ENCODE measurements at places on chromosomes 7 and 10.

DNA sequence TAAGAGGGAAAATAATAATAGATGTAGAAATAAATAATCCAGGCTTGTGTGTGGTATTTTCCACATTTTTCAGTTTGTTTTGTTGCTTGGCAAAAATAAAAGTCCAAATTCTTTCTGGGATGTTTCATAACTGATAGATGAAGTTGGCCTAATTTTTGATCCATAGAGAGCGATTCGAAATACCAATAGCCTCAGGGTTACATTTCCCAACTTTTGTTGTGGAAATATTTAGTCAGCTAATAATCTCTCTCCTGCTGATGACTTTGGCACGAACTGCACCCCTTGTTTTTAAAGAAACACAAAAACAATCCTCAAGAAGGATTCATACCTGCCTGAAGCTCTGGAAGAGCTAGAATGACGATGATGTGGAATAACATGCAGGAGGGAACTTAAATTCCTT lies 483.2 kb downstream of the ADRA2A start:
- DNase-seq, result no peak

GRCh38 chr10:79176052-79176501 lies 107.3 kb downstream of the ZMIZ1 start:
- no peak for DNase-seq

- DNase-seq, result peak; percentile 67
Measured at GRCh38 chr7:137873524-137873923, 26.8 kb upstream of the DGKI start.

- no peak for DNase-seq
Measured at GRCh38 chr10:43043342-43043772, 33.5 kb upstream of the RET start.

- DNase-seq, result no peak
Measured at GRCh38 chr7:29116361-29117200, 29.8 kb downstream of the CPVL start.

DNA sequence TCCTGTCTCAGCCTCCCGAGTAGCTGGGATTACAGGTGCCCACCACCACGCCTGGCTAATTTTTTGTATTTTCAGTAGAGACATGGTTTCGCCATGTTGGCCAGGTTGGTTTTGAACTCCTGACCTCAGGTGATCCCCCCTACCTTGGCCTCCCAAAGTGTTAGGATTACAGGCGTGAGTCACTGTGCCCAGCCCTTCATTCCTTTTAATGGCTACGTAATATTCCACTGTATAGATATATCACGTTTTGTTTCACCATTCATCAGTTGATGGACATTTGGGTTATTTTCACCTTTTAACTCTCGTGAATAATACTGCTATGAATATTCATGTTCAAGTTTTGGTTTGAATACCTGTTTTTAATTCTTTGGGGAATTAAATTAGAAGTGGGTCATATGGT lies 44.6 kb upstream of the CYCS start:
- no peak for DNase-seq

DNA sequence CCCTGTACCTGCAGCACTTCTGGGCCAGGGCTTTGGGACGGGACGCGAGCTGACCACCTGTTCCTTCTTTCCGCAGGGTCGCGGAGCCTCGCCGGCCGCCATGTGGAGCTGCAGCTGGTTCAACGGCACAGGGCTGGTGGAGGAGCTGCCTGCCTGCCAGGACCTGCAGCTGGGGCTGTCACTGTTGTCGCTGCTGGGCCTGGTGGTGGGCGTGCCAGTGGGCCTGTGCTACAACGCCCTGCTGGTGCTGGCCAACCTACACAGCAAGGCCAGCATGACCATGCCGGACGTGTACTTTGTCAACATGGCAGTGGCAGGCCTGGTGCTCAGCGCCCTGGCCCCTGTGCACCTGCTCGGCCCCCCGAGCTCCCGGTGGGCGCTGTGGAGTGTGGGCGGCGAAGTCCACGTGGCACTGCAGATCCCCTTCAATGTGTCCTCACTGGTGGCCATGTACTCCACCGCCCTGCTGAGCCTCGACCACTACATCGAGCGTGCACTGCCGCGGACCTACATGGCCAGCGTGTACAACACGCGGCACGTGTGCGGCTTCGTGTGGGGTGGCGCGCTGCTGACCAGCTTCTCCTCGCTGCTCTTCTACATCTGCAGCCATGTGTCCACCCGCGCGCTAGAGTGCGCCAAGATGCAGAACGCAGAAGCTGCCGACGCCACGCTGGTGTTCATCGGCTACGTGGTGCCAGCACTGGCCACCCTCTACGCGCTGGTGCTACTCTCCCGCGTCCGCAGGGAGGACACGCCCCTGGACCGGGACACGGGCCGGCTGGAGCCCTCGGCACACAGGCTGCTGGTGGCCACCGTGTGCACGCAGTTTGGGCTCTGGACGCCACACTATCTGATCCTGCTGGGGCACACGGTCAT lies 13.3 kb downstream of the GPR146 start:
- DNase-seq, result no peak

DNA sequence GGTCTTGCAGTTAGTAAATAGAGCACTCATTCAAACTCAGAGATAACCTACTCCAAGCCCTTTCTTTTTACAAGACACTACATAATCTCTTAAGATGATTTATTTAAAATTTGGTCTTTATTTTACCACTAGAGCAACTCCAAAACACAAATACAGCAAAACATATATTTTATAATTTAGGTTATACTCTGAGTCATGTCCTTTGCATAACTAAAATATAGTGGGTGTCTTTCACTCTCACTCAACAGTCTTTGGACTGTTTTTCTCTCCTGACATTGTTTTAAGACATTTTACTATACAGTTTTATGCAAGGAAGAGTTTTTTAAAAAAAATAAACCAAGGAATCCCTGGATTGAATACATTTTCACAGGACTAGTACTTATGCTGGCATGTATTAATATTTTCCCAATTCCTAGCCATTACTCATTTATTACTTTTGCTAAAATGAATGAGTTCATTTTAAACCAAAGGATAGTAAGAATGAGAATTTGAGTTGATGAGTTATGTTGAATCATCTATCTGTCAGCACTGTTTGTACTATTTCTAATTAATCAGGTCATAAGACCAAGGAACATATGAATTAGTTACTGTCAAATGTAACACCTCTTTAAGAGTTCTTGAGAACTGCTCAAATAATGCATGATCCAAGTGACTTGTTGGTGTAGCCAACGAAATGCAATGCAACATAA lies 303.1 kb upstream of the FZD1 start:
- DNase-seq, result no peak

- DNase-seq, result no peak
Measured at GRCh38 chr10:34078017-34078744, 736.9 kb downstream of the PARD3 start.

DNA sequence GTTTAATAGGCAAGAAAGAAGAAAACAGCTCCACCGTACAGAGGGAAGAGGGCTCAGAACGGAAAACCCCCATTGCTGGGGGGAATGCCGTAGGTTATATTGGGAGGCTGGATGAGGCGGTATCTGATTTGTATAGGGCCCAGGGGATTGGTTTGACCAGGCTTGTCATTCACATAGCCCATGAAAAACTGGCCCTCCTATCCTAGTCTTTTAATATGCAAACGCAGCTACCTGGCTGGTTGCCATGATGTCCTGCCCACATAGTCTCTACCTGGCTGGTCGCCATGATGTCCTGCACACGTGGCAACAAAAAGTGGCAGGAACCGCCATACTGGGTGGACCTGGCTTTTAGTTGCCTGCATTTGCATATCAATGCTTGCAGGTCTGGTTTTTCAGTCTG lies 84.7 kb downstream of the AUTS2 start:
- DNase-seq, result no peak

- no peak for DNase-seq
Measured at GRCh38 chr7:48351900-48352299, 180.6 kb downstream of the ABCA13 start.

GRCh38 chr7:6482743-6483119 lies 35.0 kb upstream of the DAGLB start:
- no peak for DNase-seq

DNA sequence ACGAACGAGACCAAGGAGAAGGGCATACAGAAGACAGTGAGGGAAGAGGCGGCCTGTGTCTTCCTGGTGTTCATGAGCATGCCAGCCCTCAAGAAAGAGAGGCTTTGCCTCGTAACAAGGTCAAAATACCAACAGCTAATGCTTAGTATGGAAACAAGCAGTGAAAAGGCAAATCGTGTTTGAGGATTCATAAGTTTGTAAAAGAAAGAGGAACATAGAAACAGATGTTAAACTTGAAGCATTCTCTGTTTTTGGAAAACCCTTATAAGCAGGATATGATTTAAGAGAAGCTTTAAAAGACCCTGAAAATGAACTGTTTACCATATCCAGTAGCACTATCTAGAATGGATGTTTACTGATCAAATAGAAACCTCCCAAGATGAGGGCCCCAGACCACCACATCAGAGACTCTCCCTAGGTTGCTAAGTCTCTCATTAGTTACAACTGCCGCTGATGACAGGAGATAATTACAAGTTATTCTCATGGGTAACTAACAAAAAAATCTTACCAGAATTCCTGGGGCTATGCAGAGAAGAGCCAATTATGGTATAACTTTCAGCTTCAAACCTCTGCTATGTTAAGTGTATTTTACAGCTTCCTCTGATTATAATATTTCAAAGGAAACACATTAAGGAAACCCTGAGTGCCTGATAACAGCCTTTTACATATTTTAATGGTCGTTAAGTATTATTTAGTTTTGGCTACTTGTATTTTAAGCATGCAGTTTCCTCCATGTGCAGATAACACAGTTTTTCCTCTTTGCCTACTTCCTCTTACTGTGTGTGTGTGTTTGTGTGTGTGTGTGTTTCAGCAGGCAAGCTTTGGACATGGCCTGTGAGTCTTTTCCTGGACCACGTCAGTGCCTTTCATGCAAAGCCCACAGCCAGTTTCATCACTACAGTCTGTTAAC lies 17.9 kb downstream of the JCAD start:
- DNase-seq, result no peak

DNA sequence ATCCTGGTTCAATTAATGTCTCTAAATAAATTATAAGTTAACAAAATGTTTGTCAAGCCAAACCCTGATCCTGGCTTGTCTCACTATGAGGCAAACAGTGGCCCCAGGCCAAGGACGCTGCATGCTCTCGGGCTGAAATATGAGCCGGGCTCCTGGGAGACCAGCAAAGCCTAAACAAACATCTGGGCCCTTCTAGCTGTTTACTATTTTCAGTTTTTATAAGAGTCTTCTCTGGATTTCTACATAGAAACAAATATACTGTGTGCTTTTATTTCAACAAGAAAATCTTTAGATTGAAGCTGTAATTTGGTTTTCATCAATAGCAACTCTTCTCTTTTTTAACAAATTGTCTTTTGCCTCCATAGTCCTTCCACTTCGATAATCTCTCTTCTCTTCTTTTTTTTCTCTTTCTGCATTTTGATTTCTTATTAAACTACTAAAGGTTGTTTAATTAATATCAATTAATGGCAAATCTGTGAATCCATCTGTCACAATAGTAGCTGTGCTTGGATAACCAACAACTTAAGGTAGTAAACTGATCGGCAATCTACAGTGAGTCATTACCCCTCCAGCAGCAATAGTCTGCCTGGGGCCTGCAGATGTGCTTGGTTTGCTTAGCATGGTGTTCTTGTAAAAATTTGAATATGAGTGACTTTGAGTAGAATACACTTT lies 83.3 kb upstream of the DNAJC1 start:
- DNase-seq, result peak; percentile 3

GRCh38 chr7:142608630-142609428 lies 140.4 kb upstream of the PRSS1 start:
- no peak for DNase-seq

- DNase-seq, result no peak
Measured at GRCh38 chr10:93615576-93616235, 3.4 kb downstream of the PDE6C start.

DNA sequence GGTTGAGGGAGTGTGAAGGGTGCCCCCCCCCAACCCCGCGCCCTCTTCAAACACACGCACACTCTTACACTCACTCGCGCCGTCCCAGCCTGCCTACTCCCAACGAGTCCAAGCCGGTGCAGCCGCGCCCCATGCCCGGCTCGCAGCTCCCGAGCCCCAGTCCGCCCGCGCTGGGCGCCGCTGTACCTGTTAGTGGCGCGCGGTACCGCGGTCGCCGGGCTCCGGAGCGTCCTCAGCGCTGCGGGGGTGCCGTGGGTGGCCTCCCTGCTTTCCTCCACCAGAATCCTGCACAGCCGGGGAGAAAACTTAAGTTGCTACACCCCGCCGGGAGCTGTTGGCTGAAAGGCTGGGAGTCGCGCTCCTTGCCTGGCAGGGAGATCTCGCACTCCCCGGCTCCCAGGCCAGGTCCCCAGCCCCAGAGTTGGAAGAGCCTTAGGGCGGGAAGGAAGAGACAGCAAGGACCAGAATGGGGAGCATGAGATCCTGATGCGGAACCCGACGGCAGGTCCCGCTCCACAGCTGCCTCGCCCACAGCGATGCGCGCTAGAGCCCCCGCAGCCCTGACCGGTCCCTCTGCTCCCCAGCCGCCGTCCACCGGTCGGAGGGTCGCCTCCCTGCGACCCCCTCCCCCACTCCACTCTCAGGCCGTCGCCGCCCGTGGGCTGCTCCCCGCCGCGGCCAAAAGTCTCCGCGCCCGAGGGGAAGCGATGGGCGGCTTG lies 863 bp downstream of the ST8SIA6 start:
- peak; percentile 7 for DNase-seq

GRCh38 chr7:140596519-140597427 lies 43.8 kb downstream of the DENND2A start:
- DNase-seq, result no peak

- no peak for DNase-seq
Measured at GRCh38 chr7:15687546-15688278, 1.2 kb upstream of the MEOX2 start.

- no peak for DNase-seq
Measured at GRCh38 chr7:68203251-68203650, 1206.6 kb downstream of the TYW1 start.

DNA sequence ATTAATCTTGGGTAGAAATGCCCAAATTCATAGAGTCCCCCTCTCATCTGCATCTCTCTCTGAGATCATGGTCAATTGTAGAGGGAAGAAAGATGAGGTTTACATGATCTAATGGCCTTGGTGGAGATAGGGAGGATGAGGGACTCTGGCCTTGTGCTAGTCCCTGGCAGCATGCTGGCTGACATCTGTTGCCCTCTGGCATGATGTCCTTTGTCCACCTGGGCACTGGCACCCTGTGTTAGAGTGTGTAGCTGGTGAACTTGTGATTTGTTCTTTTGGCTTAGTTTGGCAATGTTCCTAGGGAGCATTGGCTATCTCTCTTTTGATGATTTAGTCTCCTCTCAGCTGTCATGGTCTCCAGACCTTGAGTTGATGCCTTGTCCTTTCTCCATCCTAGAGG lies 103.2 kb downstream of the DYNC1I1 start:
- DNase-seq, result no peak

DNA sequence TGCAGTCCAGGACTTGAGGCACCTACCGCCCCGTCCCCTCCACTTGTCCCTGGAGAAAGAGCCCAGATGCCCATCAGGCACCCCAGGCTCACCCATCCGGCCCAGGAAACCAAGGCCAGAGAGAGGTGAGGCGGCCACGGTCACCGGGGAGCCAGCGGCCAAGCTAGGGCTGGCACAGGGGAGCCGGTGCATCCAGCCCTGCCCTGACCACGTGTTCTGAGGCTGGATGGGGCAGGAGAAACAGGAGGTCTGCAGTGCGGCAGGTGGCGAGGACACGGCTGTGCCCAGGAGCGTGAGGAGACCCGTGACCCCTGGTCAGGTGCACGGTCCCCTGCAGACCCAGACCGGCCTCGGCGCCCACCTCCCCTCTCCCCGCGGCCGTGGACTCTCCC lies 27.6 kb downstream of the UNCX start:
- DNase-seq, result no peak
